CD4-positive, alpha-beta T cell treated with Interferon alpha-2 for 1 hour (primary cell): ENCODE measurements at places on chromosomes 7 and 10.

DNA sequence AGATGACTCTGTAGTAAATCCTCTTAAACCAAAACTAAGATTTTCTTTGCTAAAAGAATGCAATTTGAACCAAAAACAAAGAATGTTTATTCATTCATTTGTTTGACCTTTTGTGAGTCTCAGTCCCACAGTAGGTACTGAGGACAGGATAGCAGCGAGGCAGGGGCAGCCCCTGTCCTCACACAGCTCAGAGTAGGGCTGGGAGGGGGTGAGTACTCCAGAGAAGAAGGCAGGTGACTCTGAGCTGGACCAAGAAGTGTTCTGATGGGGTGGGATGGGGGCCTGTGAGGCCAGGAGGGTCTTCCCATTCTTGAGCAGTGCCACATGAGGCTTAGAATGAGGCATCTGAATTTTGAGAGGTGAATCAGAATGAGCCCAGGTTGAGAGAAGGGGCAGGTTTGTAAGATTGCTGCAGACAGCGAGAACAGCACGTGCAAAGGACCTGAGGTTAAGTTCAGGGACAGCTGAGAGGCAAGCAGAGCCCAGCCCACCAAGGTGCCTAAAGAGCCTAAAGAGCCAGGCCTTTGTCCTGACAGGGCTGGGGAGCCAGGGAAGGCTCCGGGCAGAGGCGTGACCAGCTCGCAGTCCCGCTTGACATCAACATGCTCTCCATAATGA is 56.9 kb upstream of the CHST15 start:
- DNase-seq, result no peak

- peak; percentile 77 for DNase-seq
Measured at GRCh38 chr10:119206603-119207365, 587 bp upstream of the GRK5 start.

DNA sequence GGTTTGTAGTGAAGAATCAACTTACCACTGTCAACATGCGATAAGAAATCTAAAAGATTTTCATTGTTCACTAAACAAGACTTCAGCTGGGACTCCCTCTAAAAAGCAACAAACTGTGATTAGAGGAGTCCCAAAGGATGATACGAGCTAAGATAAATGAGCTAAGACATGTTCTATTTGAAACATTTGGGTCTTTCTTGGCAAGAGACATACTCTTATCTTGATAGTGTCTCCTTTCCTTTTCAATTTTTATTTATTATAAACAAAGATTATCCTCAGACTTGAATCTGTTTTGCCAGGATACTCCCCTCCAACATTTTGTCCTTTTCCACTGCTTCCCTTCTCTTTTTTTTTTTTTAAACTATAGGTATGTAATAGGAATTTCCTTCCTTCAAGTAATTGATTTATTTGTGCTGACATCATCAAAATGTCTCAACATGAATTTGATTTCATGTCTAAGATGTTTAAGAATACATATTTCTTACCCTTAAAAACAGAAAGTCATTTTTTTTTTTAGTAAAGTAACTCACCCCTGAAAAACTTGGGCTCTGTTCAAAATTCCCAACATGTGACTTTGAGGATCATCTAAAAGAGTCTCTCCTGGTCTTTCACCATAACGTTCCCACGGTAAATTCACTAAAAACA is 158.4 kb upstream of the NRP1 start:
- DNase-seq, result no peak

DNA sequence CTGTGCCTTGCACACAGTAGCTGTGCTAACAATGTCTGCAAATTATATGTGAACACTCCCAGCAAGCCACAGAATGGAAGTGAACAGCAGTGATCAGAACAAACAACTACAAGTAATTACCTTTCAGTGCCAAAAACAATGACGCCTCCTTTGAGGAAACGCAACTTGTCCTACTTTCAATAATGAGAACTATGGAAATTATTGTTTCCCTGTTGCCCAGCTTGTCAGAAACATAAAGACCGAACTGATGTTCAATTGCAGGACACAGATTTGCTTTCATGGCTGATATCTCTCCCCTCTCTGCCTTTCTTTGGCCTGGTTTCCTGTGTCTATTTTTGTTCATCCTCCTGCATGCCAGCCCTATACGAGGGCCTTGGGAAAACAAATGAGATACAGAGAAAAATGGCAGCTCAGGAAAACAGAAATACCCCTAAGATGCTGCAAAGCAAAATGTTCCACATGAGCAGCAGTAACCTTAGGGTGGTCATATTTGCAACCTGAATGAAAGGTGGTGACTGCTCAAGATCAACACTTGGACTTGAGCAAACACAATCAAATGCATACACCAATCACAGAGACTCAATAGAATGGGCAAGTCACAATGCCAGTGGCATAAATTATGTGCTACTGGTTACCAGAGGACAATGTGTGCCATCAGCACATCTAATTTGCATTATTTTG is 26.8 kb downstream of the COBL start:
- DNase-seq, result no peak

- no peak for DNase-seq
Measured at GRCh38 chr10:11322698-11323097, 288.8 kb downstream of the USP6NL start.

- DNase-seq, result no peak
Measured at GRCh38 chr10:117540640-117541404, 1.7 kb upstream of the EMX2 start.

GRCh38 chr7:110835849-110836248 is 255.1 kb upstream of the LRRN3 start:
- DNase-seq, result no peak

DNA sequence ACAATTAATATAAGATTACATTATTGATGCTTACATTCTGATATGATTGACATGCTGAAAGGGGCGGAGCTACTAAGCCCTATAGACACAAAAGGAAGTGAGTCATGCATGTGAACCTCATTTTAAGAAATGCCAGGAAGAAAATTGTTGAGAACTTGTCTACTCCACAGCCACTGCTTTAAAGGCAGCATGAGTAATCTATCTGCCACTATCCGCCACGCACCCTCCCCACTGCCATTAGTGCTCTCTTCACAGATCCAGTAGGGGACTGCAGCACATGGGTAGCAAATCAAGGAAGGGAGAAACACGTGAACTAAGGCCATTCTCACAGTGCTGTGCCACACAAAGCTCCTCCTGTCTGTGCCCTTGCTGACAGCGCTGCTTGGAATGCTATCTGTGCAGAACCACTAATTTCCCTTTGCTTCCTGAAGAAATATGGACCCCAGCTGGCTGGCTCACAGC is 524.8 kb downstream of the GRM8 start:
- DNase-seq, result no peak

DNA sequence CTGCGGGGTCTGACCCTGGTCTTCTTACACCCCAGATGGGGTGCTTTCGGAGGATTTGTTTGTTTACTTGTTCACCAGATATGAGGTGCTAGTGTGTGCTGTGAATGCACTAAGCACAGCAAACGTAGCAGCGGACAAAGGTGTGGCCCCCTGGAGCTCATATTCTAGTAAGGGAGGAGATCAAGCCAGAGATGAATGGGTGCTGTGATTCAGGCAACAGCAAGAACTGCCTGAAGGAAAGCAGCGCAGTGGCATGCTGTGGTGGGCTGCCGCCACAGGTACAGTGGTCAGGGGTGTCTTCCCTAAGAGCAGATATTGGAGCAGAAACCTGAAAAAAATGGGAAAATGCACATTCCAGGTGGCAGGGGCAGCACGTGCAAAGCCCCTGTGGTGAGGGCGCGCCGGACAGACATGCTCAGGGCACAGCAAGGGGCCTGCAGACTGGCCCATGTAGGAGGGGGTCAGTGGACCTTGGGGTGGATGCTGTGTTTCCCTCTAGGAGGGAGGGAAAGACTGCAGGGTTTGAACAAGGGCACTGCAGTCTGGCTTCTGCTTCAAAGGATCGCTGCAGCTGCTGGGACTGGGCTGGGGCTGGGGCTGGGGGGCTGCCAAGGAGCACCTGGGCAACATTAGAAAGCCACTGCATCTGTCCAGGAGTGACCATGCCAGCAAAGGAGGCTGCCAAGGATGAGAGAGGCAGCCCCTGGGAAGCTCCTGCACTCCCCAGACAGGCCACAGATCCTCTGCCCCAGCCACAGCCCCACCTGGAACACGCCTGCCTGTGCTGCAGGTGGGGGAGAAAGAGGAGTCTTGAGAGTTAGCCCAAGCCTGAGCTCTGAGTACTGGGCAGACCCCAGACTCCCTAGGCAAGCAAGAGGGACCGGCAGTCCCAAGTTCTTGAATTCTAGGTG is 927 bp upstream of the DEPP1 start:
- no peak for DNase-seq

DNA sequence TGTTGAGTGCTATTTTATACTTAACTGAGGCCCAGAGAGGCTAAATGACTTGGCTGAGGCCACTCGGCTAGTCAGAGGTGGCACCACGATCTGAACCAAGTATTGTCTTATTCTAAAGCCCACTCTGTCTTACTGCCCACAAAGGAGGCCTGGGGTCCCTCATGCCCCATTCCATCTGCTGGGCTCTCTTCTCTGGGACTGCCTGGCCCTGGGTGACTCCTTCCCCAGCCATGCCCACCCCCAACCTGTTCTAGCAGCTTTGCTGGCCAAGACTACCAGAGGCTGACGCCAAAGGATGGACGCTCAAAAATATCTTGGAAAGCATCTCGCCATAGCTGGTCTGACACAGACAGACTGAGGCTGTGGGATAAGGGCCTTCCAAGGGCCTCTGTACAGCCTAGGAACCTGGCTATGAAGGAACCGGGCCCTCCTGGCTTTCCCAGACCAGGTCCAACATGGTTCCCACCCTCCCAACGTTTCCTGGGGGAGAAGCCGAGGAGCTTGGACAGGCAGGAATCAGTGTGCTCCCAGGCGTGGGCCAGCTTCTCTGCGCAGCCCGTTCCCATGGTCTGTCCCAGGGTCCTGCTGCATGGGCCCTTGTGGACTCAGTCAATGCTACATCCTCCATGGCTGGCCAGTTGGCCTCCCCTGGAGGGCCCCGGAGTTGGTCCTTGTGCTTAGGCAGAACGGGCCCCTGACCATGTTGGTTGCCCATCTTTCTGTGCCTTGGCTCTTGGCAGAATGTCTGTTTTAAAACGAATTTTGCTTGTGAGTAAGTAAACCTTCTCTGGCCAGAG is 11.7 kb downstream of the HSPA12A start:
- DNase-seq, result no peak

DNA sequence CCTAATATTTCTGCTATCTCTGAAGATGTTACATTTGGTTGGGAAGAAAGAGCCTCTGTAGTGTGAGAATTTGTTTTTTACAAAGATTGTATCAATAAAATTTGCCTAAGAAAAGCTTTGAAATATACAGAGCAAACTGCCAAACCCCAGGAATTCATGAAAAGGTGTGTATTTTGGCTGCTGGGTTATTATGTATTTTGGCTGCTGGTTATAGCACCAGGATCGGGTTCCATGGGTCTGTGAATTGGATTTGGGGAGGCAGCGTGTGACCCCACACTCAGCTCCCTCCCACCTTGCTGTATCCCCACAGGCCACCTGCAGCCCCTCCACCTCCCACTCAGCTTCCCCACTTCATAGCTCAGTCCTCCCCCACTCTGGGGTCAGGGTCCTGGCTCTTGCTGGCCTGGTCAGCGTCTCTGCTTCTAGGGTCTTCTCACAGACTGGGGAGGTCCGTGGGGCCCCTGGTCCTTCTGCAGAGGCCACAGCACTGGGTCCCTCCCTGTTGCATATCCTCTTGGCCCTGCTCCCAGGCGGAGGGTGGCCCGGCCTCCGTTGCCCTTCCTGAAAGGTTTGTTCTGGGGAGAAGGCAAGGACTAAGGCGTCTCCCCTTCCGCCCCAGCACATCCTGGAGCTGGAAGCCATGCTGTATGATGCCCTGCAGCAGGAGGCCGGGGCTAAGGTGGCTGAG is 24.0 kb upstream of the DPYSL4 start:
- no peak for DNase-seq

DNA sequence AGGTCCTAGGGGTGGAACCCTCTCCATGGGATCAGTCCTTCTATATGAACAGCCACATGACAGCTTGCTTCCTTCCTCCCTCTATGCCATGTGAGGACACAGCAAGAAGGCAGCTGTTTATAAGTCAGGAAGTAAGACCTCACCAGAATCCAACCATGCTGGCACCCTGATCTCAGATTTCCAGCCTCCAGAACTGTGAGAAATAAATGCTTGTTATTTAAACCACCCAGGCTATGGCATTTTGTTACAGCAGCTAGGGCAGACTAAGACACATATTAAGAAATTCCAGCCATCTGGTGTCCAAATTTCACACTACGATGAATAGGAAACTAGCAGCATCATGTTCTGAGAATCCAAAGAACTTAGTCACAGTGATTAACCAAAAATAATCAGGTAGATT is 140.1 kb downstream of the ZFAND4 start:
- no peak for DNase-seq

DNA sequence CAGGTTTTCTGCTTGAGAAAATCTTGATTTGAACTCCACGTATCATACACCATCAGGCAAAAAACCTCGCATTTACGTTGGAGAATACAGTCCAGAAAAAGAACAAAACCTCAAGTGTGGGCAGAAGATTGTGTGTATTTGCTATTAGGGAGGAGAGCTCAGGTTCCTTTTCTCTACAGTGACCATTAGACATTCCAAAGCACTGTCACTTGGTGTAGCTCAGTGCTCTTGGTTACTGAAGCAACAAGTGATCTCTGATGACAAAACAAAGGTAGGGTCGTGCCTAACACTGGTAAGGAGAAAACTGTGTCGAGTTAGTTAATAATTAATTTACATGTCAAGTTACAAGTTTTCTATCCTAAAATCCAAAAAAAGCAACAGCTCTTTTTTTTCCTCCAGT is 72.6 kb downstream of the C1GALT1 start:
- no peak for DNase-seq

GRCh38 chr7:114372619-114373018 is 42.0 kb upstream of the FOXP2 start:
- no peak for DNase-seq

- no peak for DNase-seq
Measured at GRCh38 chr7:121301446-121302213, 27.2 kb upstream of the WNT16 start.

- DNase-seq, result no peak
Measured at GRCh38 chr10:95508730-95509129, 52.4 kb downstream of the SORBS1 start.

GRCh38 chr7:149071182-149071635 is 19.3 kb downstream of the ZNF786 start:
- no peak for DNase-seq

GRCh38 chr10:103666087-103666761 is 172.7 kb downstream of the NEURL1 start:
- DNase-seq, result no peak

GRCh38 chr10:42635098-42635497 is 3.3 kb downstream of the ZNF33B start:
- no peak for DNase-seq

GRCh38 chr10:31725436-31725835 is 203.2 kb downstream of the ARHGAP12 start:
- DNase-seq, result no peak

DNA sequence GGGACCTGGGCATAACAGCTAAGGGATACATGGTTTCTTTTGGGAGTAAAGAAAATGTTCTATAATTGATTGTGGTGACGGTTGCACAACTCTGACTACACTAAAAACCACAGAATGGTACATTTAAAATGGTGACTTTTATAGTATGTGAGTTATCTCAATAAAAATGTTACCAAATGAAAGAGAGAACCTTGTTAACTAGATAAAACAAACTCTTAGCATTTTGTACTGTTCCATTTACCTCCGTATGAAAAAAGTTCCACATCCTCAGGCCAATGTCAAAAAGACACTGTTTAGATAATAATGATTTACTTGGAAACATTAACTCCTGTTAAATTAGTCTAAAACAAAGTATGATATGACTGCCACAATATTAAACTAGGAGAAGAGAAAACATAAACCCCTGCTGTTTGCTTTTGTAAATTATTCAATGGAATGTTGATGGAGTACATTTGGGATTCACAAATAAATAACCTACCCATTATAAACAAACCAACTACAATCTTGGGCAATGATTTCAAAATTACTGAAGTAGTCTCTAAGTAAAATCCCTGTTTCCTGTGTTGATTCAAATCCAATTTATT is 60.7 kb downstream of the SMURF1 start:
- no peak for DNase-seq
